Activated CD8-positive, alpha-beta memory T cell treated with anti-CD3 and anti-CD28 coated beads for 24 hours (primary cell): ENCODE measurements at places on chromosomes 1 and 21.

DNA sequence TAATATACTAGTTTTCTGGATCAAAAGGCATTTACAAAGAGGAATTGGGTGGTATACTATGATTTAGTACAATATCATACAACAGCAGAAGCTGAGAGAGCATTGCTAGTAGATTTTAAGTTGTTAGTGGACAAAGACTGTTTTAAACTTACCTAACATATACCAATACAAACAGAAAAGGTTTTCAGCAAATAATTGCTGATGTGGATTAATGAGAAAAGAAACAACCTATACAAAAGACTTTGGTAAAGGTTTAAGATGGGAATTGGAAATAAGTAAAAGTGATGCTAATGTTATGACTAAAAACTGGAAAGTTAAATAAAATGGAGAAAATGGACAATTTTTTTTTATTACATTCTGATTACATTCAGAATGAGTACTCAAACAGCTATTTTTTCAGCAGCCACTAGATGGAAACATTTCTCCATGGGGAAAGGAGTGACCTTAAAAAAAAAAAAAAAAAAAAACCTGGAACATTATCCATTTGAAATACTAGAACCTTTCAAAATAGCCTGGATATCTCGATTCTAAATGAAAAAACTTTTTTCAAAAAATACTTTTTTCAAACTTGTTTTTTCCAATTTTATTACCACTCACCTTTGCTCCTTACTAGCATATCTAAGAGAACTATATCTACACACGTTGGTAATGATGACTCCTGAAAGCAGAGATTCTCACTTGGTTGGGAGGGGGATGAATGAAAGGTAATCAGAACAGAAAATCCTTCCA, 55.4 kb downstream of the EPRS1 start:
- DNase-seq, result no peak

GRCh38 chr1:24118410-24119242, 6.7 kb upstream of the MYOM3 start:
- no peak for DNase-seq

- no peak for DNase-seq
Observed at GRCh38 chr1:93605812-93606512, 75.7 kb downstream of the BCAR3 start.

DNA sequence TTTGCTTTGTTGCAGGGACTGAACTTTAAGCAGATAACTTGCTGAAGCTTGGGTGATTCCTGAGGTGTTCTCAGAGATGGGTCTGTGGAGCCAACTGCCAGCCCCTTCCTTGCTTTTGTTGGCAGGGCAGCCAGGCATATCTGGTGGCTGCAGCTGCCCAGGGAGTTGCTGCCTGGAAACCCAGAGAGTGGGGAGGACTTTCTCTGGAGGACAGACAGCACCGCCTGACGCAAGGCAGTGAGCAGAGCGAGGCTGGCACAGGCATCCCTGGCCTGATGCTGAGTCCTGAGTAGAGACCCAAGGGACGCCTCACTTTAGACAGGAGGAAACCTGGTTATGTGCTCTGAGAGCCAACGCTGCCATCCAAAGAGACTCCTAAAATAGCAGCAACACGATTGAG, 9.8 kb upstream of the OLFML2B start:
- DNase-seq, result no peak

DNA sequence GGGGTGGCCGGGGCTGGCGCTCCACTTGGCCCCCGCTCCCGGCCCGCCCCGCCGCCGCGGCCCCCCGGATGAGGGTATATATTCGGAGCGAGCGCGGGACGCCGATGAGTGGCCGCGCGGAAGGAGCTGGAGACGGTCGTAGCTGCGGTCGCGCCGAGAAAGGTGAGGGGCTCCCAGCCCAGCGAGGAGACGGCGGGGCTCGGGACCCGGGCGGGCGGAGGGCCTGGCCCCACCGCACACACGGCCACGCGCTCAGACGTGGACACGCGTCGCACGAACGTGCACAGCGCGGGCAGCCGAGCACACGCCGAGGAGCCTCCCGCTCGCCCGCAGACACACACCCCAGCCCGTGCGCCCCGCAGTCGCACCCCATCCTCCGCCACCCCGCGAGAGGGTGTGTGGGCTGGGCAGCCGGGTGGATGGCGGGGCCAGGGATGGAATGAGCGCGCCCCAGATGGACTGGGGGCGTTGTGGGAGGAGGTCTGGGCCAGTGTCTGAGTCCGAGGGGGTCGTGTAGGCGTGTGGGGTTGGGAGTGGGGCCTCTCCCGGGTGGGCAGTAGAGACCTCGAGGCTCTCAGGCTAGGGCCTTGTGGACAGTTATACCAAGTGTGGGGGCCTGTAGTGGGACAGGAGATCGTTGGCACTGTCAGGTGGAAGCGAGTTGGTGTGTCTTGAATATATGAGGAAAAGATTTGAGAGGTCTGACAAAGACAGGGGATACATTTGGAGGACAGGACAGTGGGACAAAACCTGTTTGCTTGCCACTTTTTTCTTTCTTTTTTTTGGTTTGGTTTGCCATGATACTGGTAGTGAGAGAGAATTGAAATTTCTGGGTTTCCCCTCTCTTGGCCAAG, at the start of gene UAP1:
Gene UAP1, plus strand, starts transcription at position 107 of the 854 bp plus-strand sequence. CDS start 4,347 bp downstream, outside the sequence.
- DNase-seq, result no peak

GRCh38 chr1:195005338-195005737, 1602.9 kb downstream of the KCNT2 start:
- DNase-seq, result no peak
